Activated CD4-positive, alpha-beta T cell treated with anti-CD3 and anti-CD28 coated beads, Interleukin-2, amount 50 U/mL, for 48 hours (primary cell): ENCODE measurements at places on chromosomes 7 and 10.

GRCh38 chr7:12028508-12028907, 182.6 kb upstream of the TMEM106B start:
- no peak for DNase-seq

- DNase-seq = no peak
Measured at GRCh38 chr7:90453259-90453891, 16.1 kb upstream of the PTTG1IP2 start.

GRCh38 chr10:50382576-50383023, 131.3 kb upstream of the ASAH2 start:
- no peak for DNase-seq

DNA sequence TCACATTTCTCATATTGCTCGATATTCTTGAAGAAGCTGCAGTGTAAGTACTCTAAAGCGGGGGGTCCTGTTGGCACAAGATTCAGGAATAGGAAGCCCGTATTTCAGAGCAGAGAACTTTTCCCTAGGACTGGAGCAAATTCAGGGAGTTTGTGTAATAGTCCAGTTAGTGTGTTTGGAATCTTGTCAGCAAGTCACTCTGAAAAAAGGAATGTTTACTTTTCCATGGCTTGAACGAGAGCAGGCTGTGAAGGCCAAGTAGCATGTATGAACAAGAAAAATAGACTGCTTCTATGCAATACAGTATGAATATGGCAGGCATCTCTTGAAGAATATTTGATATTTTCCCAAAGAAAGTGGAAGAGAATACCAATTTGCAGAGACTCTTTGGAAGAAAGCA, 39.8 kb downstream of the CDC123 start:
- DNase-seq = no peak

GRCh38 chr7:150745876-150746275, 8.7 kb downstream of the GIMAP5 start:
- no peak for DNase-seq

GRCh38 chr7:130648580-130648979, 20.0 kb downstream of the COPG2 start:
- DNase-seq = no peak

GRCh38 chr7:114628362-114628761, 213.7 kb downstream of the FOXP2 start:
- no peak for DNase-seq

DNA sequence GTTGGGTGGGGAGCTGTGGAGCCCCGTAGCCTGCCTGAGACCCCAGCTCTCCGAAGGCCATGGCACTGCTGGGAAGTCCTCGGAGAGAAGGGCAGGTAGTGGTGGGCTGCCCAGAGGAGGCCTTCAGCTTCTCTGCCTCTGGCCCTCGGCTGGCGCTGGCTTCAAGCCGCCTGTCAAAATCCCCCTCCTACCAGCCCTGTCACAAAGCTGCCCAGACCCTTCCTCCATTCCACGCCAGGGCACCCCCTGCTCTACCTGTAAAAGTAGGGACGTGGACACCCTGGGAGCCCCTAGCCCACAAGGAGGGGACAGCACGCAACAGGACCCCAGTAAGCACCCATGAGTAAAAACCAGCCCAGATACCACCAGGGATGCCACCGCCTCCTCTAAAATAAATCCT, 31.6 kb downstream of the MAD1L1 start:
- no peak for DNase-seq

DNA sequence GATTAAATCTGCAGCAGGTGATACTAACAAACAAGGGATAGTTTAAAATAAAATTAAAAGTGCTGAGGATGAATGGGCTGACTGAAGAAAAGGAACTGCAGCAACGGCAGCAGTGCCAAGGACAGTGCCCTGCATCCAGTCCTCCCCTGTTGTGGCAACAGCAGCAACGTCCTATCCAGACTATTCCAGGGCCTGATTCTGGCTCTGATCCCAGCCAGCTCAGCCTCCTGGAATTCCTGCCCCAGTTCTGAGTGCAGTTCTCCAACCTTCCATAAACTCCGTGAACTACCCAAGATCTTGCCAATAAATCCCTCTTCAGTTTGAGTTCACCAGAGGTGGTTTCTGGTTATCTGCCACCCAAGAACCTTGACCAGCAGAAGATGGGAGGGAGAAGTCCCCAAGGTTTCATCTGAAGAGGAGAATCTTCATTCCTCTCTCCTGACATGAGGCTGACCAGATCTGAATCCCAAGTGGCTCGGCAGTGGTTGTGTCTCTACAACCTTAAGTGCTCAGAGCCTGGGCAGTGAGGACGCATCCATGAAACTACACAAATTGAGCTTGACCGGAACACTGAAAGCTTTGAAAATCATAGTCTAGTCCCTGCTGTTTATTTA, 115.8 kb downstream of the SORBS1 start:
- DNase-seq = no peak
